NCI-H460 (cell line): ENCODE measurements at places on chromosomes 5 and 9. TPM values are rescaled to one million over a fixed set of nuclear protein-coding genes. Genes with fewer than 3 reads are reported as not detected.

Gene TXNDC8
- total RNA-seq, result not detected in 2 replicates

Gene SYK
- 0.02 TPM in 1 of 2 replicates, not detected in the other for total RNA-seq

Gene C9orf50
- total RNA-seq, result 0.20 TPM in 1 of 2 replicates, not detected in the other

Gene NRG2
- 3.0 and 3.9 TPM in 2 replicates for total RNA-seq

Gene HCN1
- not detected in 2 replicates for total RNA-seq

Gene LCN2
- not detected in 2 replicates for total RNA-seq

Gene DAB2
- 0.14 and 0.59 TPM in 2 replicates for total RNA-seq

- no peak for DNase-seq
Observed at GRCh38 chr5:176144508-176144907, 93.7 kb upstream of the SIMC1 start.

DNA sequence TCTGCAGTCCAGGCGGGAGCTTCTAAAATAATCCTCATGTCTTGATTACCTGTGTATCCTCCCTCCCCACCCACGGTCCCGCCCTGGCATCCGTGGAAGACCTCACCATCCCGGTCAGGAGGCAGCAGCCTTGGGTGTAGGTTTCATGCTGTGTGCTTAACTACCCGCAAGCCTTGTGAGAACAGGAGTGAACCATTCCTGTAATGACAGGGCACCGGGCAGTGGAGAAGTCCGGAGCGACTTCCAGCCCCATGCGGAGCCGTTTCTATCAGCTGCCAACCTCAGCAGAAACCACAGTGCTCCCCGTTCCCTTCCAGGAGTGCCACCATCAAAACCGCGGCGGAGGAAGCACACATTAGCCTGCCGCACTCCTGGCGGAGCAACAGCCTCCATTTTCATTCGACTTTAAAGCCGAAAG lies 123.5 kb upstream of the LMX1B start:
- DNase-seq, result no peak

GRCh38 chr9:70438341-70438928 lies 24.0 kb upstream of the KLF9 start:
- DNase-seq, result peak; percentile 58

GRCh38 chr5:57855831-57856230 lies 373.2 kb upstream of the ACTBL2 start:
- no peak for DNase-seq

DNA sequence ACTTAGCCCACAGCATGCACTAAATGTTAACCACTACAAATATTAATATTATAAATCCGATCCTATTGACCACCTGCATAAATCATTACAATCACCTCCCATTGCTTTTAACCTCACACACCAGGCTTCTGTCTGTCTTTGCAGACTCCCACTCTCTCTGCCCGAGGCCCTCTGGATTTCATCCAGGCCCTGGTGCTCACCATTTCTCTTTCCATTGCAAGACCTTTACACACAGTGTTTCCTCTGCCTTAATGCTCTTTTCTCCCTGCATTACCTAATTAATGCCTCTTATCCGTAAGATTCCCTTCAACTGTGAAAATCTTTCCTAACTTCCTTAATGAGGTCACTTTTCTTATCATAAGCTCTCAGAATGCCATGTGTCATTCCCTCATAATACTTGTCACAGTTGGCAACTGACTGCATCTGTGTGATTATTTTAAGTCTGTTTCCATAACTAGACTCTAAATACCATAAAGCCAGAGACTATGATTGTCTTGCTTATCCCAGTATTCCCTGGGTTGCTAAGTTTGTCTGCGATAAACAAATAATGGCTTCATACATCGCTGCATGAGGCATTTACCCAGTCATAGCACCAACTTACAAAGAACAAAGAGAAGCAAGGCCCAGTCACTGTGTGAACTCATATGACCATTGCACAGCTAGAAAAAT lies 155.1 kb downstream of the CCDC192 start:
- DNase-seq, result peak; percentile 33

DNA sequence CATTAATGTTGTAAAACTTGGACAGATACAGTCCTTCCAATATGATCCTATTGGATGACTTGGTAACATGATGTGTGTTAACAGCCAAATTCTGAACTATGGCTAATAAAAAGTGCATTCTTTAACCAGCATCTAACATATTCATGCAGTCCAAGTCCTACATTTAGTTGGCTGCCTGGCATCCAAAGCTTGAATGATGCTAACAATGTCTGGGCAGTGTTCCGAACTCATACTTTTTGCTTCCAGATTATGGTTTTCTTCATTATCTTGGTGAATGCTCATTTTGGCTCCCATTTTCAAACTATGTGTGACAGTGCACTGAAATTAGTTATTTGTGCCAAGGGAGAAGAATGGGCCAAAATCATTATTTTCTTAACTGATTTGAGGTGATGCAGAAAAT lies 2.8 kb downstream of the FAM174A start:
- no peak for DNase-seq

- no peak for DNase-seq
Observed at GRCh38 chr5:1419476-1420210, 25.6 kb downstream of the SLC6A3 start.

GRCh38 chr5:97576956-97577355 lies 393.9 kb upstream of the RIOK2 start:
- DNase-seq, result no peak
